ENCODE measurements at places on chromosomes 2 and 18.

DNA sequence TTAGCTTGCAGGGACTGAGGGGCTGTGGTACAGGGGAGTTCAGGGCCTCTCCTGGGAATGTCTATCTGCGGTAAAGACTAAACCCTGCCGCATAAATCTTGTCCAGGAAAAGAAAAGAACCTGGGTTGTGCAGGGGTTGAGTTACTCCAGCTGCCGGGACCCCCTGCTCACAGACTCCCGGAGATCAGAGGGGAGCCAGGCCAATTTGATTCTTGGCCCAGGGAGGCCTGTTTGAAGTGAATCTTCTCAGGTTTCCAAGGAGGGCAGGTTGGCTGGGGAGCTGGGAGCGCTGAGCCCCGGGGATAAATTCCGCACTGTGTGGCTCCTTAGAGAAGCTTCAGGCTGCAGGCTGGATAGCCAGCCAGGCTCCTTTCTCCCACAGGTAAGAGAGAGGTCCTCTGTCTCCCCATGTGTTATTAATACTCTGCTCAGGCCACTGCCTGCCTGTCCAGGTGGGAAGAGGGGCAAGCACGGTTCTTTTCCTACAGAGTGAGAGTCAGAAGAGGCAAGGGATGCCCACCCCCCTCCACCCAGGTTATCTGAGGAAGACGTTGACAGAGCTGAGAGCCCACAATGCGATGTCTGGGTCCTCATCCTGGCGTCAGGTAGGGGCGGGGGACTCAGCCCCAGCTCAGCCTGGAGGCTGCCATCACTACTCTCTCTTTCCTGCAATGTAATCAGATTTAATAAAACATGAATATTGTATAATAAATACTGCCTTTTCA, 82.7 kb downstream of the LONRF2 start:
- no peak for DNase-seq

DNA sequence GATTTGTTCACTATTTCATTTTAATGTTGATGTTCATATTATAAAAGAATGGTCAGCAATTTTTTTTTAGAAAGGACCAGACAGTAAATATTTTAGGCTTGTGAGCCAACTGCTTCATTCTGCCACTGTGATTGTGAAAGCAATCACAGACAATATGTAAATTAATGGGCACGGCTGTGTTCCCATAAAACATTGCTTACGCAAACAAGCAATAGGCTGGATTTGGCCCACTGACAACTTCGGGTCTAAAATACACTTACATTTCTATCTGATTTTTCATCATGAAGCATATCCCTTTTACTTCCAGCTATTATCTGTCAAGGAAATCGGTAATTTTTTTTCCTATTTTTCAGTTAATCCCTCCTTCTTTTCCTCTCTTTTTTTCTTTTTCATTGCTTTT, 182.2 kb upstream of the CDH2 start:
- DNase-seq: no peak

DNA sequence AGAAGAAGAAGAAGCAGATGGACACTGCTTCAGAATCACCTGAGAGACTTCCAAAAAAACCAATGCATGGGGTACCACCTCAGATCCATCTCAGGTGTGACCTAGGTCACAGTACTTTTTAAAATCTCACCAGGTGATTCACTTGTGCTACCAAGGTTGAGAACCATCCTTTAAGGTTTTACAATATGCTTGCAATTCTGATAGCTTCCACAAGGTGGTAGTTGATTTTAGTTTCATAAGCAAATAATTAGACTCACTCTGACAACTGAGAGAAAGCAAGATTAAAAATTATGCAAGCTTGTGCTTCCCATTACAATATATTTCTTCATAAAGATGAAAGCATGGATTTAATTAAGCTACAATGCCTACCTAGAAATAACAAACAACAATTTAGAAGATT, 355.1 kb downstream of the EN1 start:
- no peak for DNase-seq

GRCh38 chr18:46073474-46074331, 1.6 kb upstream of the PSTPIP2 start:
- DNase-seq: peak; percentile 61

GRCh38 chr2:71704131-71704561, 250.8 kb downstream of the DYSF start:
- no peak for DNase-seq

- DNase-seq: no peak
Measured at GRCh38 chr2:133434959-133435668, 133.1 kb downstream of the NCKAP5 start.

DNA sequence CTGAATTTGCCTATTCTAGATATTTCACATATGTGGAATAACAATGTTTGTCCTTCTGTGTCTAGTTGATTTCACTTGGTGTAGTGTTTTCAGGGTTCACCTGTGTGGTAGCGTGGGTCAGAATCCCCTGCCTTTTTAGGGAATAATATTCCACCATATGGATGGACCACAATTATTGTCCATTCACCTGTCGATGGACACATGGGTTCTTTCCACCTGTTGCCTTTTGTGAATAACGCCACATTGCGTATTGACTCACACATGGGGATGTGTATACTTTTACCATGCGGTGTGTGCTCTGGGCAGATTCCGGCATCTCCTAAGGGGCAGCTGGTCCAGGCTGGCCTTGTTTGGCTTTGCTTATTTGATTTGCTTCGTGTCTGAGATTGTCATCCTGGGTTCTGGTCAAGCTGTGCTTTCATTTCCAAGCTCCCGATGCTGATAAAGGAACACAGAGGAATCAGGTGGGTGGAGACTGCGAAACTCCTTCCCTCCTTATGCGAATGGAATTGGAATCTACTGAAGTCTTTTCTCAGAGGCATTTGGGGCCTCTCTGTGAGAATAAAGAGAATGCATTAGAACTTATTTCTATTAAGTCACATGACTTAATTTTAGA, 18.9 kb upstream of the ALLC start:
- DNase-seq: no peak

- no peak for DNase-seq
Measured at GRCh38 chr2:240184656-240185055, 44.2 kb upstream of the OTOS start.

DNA sequence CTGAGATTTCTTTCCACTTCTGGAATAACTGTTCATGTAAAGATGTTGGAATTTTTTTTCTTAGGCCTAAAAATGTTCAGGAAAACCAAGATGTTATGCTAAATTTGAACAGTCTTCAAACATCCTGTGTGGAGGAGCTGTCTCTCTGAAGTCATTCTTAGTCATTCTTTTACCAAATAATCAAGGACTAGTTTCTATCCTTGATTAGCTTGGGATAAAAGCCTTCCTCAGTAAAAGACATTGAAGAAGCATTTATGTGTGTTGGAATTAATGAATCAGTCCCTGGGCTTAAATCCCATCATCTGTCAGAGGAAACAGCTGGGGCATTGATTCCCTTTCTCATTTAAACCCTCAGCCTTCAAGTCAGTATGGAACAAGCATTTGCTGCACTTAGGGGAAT, 300.1 kb upstream of the NXPH2 start:
- no peak for DNase-seq

GRCh38 chr18:3623769-3624545, 174.0 kb downstream of the TGIF1 start:
- DNase-seq: no peak

GRCh38 chr2:85753525-85754312, at the start of gene ATOH8:
Gene ATOH8, plus strand, starts transcription at chr2:85753991. Its CDS starts 199 bp downstream, at chr2:85754190.
- no peak for DNase-seq

DNA sequence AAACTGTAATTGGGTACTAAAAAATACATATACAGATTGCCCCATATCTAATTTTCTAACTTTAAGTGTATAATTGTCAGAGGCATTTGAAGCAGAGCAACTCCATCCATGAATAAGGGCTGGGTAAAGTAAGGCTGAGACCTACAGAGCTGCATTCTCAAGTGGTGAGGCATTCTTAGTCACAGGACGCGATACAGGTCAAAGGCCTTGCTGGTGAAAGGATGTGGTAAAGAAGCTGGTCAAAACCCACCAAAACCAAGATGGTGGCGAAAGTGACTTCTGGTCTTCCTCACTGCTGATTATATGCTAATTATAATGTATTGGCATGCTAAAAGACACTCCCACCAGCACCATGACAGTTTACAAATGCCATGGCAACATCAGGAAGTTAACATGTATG, 50.0 kb downstream of the SLC8A1 start:
- DNase-seq: no peak

DNA sequence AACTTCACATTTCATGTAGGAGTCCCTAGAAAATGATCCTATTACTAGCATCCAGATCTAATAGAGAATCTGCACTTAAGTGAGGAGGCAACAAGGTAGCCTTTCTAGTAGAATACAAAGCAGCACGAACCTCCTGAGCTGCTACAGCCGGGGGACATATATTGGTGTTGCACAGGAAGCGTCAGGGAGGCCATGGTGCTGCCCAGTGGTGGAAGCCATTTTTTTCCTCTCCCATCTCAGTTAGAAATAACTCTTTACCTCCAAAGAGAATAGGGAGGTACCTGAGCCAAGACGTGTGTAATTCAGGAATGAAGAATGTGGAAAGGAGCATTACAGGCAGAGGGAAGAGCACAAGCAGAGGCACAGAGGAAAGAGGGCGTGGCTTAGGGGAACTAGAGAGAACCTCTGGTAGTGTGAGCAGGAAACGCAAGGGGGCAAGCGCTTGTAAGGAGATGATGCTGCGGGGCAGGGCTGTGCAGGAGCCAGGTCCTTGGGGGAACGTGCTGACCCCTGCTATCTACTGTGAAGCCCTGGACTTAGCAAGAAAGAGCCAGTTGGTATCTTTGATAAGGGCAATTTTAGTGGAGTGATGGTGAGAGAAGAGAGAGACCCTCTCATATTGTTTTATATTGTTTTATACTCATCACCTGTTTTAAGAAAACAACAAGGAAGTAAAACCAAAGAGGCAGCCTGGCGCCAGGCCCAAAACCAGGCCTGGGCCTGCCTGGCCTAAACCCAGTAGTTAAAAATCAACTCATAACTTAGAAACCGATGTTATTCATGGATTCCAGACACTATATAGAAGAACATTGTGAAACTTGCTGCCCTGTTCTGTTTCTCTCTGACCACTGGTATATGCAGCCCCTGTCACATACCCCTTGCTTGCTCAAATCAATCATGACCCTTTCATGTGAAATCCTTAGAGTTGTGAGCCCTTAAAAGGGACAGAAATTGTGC, 50.0 kb upstream of the TTC39C start:
- DNase-seq: peak; percentile 73

DNA sequence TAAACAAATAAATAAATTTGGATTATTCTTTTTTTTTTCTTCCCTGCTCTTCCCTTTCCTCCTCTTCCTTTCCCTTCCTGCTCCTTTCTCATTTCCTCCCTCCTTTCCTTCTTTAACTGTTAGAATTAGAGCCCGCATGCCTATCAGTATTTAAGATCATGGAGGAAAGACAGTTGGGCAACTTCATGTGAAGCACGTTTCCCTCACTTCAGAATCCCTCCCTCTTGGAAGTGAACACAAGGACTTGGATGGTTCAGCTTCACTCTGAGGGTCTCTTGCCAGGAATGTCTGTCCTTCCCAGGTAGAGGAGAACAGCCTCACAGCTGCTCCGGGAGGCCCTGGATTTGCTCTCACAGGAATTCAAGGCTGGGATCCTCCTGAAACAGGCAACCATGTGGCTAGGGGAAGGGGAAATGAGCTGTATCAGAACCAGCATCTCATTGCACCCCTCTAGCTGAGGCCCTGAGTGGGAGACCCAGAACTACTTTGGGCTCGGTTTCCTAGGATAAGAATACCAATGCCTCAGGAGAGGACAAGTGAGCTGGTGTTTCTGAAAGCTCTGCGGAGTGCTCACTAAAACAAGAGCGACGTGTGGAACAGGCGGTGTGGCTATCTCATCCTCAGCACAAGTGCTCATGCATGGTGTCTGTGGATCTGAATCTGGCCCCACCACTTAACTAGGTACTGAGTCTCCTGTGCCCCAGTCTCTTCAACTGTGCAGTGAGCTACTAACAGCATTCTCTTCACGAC, 230.5 kb downstream of the MYCN start:
- no peak for DNase-seq

DNA sequence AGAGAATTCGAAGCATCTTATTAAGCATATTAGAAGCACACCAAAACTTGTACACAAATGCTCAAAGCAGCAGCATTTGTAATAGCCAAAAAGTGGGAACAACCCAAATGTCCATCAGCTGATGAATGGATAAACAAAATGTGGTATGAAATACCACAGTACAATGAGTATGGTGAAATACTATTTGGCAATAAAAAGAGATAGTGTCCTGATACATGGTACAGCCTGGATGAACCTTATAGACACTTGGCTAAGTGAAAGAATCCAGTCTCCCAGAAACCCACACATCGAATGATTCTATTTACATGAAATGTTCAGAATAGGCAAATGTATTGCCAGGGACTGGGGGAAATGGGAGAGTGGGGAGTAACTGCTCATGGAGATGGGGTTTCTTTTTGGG, 3.0 kb downstream of the SPATA3 start:
- DNase-seq: no peak

GRCh38 chr18:56935434-56936040, 211.3 kb upstream of the BOD1L2 start:
- DNase-seq: no peak

DNA sequence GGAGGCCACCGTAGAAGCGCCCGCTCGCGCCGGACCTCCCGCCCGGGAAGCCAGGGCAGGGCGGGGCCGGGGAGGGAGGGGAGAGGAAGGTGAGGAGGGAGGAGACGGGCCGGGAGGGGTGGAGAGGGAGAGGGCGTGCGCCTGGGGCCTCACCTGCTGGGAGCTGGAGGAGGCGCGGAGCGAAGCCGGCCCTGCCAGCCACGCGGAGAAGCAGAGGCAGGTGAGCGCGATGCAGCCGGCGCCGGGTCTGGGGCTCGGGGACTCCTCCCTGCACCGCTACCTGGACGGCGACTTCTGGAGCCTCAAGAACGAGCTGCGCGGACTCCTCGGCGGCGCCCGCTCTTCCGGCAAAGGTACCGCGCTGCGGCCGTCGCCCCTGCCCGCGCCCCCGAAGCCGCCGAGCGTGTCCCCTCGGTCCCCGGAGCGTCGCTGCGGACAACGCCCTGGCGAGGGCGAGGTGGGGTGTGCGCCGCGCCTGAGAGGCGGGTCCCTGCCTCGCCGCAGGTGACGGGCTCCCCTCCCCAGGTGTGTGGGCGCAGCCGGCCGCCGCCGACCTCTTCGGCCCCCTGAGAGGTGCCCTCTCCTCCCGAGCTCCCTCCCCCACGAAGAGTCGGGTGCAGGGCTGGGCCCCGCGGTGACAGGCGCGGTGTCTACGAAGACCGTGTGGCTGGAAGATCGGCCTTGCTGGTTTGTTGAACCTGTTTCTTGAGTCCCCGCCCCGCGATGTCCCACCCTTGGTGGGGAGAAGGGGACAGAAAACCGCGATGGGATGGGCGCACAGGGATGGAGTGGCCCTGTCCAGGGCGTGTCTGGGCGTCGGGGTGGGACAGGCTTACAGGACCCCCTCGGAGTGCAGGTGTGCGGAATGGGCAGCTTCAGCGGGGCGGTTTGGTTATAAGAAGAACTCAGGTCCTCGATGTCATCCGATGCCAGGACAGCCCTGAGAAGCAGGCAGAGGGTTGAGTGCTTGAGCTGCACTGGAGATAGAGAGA, at the start of gene ACOXL:
TSS of gene ACOXL (plus strand) at position 152 of the 992 bp plus-strand sequence. CDS start 35,817 bp downstream, outside the sequence.
- DNase-seq: no peak

GRCh38 chr2:112020561-112020960, 34.5 kb upstream of the TMEM87B start:
- DNase-seq: no peak

- no peak for DNase-seq
Measured at GRCh38 chr2:43777306-43777926, 3.6 kb downstream of the DYNC2LI1 start.

GRCh38 chr2:222982010-222982908, 69.7 kb upstream of the KCNE4 start:
- no peak for DNase-seq
